ENCODE measurements at places on chromosomes 16 and 17.

DNA sequence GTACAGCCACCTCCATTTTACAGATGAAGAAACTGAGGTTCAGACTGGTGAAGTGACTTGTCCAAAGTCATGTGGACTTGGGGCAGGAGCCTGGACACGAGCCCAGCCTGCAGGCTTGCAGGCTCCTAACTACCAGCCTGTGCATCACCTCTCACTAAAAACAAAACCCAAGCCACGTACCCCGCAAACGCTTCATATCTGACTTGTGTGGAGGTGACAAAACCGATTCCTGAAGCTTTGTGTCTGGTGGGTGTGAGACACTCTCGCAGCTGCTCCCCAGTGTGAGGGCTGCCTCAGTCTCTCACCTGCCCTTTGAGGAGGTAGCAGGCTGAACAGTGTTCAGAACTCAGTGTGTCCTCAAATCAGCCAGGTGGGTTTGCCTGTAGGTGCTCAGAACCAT, 8.4 kb downstream of the HNF1B start:
- DNase-seq = no peak

DNA sequence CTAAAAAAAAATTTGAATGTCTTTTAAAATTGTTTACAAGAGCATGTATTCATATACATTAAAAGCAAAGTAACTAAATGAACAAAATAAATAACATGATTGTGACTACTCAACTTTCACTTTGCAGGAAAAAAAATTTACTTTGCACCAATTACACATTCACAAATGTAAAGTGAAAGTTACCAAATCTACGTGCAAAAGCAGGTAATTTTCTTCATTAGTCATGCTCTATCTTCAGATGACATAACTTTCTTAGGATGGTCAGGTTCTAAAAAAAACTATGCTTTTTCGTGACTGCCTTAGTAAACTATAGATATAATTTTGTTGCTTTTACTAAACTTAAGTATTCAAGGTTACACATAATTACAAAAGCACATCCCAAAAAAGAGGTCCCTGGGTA, 17.0 kb upstream of the ABCA10 start:
- DNase-seq = no peak

GRCh38 chr17:34177642-34178041, 77.4 kb upstream of the CCL2 start:
- no peak for DNase-seq

DNA sequence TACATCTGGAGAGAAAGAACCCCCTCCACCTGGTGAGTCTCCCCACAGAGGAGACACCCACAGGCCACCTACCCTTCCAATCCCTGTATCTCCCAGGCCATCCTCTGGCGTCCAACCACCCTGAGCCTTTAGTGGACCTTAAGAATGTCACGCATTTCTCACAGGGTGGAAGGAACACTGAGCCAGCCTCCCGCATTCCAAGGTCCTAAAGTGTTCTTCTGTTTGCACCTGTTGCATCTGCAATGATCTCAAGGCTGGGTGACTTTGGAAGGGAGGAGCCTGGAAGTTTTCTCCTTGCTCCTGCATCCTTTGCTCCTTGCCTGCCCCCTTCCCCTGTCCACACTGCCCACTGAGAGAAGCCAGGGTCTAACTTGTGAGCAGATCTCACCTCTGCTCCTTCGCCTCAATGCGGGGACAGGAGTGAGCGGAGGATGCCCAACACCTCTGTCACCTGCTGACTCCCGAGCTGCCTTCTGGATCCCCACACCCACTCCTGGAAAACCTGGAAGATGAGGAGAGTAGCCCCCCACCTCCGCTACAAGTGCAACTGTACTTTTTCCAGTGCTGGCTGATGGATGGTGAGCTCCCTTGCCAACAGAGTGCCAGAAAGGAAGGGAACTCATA, 3.7 kb downstream of the CHST5 start:
- DNase-seq = no peak

- no peak for DNase-seq
Measured at GRCh38 chr17:63546308-63547082, 3.8 kb upstream of the DCAF7 start.

DNA sequence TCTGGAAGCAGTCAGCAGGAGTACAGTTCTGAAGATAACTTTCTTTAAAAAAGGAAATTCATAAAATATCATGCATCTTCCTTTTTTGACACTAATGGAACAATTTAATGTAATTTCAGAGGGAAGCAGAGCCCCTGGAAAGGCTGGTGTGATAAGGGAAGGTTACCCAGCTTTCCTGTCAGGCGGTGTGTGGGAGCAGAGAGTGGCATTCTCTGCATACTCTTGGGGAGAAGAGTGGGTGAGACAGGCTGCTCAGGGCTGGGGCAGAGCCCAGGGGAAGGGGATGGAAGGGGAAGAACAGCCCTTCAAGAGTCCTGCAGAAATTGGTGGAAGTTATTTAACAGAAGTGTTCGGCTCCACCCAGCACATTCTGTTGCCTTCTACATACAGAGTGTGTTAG, 84.7 kb downstream of the PRKCB start:
- no peak for DNase-seq

DNA sequence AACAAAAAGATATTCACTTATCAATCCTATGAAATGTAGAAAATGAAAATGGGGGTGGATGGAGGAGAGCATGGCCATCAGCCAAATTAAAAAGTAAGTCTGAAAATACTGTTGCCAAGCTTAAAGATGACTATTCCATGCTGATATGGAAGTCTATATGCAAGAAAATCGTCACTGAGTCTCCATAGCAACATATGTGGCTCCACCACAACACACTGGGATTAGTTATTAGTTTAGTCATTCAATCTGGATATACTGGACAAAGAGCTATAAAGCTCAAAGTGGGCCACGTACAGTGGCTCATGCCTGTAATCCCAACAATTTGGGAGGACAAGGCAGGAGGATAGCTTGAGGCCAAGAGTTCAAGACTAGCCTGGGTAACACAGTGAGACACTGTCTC, 24.7 kb upstream of the PSMD7 start:
- no peak for DNase-seq
